ENCODE measurements at places on chromosomes 4 and X. TPM values are rescaled to one million over a fixed set of nuclear protein-coding genes. Genes with fewer than 3 reads are reported as not detected.
A peak's percentile ranks its signal among the peaks of the same experiment; 100 is the strongest.

The HMGB2 gene
- total RNA-seq, result 341 TPM

GRCh38 chrX:29040160-29040559 is 452.9 kb downstream of the IL1RAPL1 start:
- DNase-seq, result no peak
- no peak overlapping the region for H3K4me3 ChIP-seq
- H3K4me1 ChIP-seq, result no peaks in the 10 kb centered on the region
- no peaks in the 10 kb centered on the region for H3K27me3 ChIP-seq
- H3K36me3 ChIP-seq, result no peaks in the 10 kb centered on the region
- no peak overlapping the region for H3K27ac ChIP-seq

GRCh38 chr4:47462799-47463234 is 685 bp downstream of the COMMD8 start:
- DNase-seq, result no peak
- no peaks in the 10 kb centered on the region for H3K36me3 ChIP-seq
- H3K27me3 ChIP-seq, result no peaks in the 10 kb centered on the region

GRCh38 chrX:23952984-23953907 is 45.4 kb downstream of the CXorf58 start:
- DNase-seq, result peak; percentile 49
- no peaks in the 10 kb centered on the region for H3K27me3 ChIP-seq

The RBM46 gene
- not detected for total RNA-seq

DNA sequence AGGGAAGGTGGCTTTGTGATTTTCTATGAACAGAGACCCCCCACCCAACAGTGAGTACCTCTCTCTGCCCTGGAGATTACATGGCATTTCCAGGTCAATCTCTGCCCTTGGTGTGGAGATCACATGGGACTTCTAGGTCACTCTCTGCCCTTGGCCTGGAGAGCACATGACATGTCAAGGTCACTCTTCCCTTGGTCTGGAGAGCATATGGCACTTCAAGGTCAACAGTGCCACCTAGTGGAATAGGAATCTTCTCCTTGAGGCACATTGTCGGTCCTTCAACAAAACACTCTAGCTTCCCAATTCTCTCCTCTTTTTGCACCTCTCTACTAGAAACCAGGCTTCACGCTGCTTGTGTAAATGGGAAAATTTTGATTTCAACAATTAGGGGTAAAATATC is 66.2 kb upstream of the TACR3 start:
- H3K4me1 ChIP-seq, result no peaks in the 10 kb centered on the region
- DNase-seq, result no peak
- H3K27ac ChIP-seq, result no peak overlapping the region
- no peak overlapping the region for H3K4me3 ChIP-seq
- H3K27me3 ChIP-seq, result no peaks in the 10 kb centered on the region

DNA sequence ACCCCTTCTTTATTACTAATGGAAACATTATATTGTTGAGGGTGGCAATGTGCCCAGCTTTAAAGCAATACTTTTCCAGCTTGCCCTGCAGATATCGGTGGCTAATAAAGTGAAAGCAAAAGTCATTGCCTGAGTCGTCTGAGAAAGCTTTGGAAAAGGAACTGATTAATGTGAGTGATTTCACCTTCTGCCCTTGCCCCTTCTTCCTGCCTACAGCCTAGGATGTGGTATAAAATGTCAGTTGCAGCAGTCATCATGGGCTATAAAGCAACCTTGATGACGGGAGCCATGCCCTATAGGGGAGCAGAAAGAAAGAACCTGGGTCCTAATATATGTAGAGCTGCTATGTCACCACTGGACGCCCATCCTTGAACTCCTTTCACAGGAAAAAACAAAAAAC is 132.4 kb upstream of the USP9X start:
- H3K36me3 ChIP-seq, result no peaks in the 10 kb centered on the region
- no peak overlapping the region for H3K27ac ChIP-seq
- no peak overlapping the region for H3K4me3 ChIP-seq
- H3K27me3 ChIP-seq, result no peaks in the 10 kb centered on the region
- DNase-seq, result no peak

DNA sequence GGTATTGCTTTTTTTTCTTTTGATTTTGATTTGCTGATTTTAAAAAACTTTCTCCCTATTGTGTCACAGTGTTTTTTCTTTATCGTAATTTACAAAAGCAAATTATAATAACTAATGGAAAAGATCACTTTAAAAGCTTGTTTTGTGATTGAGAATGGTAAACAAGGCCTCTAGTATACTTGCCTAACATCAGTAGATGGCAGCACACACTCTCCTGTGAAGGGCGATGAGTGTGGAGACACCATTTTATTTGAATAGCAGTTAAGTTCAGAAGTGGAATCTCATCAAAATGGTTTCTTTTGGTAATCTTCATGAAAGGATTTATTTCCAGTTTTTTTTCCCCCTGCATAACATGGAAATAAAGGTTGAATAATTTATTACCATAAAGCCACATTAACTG is 72.3 kb downstream of the PAK3 start:
- DNase-seq, result no peak
- no peaks in the 10 kb centered on the region for H3K36me3 ChIP-seq
- no peak overlapping the region for H3K4me3 ChIP-seq

DNA sequence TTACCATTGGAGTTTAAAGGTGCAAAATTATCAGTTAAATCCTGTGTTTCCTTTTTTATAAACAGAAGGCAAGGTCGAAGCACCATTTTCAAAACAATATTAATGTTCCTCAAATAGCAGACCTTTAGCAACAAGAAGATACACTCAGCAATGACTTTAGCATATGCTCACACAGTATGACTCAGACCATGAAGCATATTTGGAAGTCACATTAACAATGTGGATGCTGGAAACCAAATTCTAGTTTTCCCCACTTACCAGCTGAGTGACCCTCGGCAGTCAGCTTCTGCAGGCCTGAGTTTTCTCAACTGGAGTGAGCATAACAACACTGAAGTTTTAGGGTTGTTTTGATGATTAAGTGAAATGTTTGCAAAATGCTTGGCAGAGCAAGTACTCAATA is 130.5 kb downstream of the ANK2 start:
- DNase-seq, result no peak
- no peaks in the 10 kb centered on the region for H3K4me1 ChIP-seq
- H3K27me3 ChIP-seq, result no peaks in the 10 kb centered on the region
- no peaks in the 10 kb centered on the region for H3K36me3 ChIP-seq
- H3K4me3 ChIP-seq, result no peak overlapping the region
- no peak overlapping the region for H3K27ac ChIP-seq

GRCh38 chr4:105181259-105181658 is 34.6 kb downstream of the TET2 start:
- DNase-seq, result no peak
- no peak overlapping the region for H3K27ac ChIP-seq
- no peaks in the 10 kb centered on the region for H3K27me3 ChIP-seq
- H3K4me1 ChIP-seq, result peaks cover 4% of the 10 kb centered on the region
- no peaks in the 10 kb centered on the region for H3K36me3 ChIP-seq

The TLR2 gene
- 0.53 TPM for total RNA-seq

The MAGEA12 gene
- total RNA-seq, result not detected

DNA sequence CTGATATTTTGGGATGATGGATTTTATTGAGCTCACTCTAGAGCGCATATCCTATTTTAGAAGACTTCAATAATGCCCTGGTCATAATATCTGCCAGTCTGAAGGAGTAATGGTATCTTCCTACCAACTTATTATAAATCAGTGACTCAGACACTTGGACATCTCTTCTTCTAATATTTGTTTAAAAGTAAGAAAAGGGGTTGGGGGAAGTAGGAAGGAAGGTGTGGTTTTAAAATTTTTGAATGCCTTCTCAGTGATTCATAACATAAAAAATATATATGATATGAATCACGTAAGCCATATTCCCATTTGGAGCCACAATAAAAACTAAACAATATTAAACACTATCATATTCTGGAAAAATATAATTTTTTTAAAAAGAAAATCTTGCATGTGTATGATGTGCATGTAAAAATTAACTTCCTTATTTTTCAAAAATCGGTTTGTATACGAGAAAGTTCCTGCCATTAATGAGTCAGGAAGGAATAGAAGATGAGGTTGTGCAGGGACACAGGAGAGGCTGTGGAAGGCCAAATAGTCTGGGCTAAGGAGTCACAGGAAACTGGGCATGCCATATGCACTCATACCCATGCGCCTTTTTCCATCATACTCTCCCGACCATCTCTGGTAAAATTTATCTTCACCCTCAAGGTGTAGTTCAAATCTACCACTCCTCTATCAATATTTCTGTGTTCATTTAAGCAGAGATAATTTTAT is 286.5 kb downstream of the EPHA5 start:
- no peak overlapping the region for H3K27ac ChIP-seq
- DNase-seq, result no peak
- no peaks in the 10 kb centered on the region for H3K36me3 ChIP-seq
- H3K4me3 ChIP-seq, result no peak overlapping the region

The BGN gene
- not detected for total RNA-seq

DNA sequence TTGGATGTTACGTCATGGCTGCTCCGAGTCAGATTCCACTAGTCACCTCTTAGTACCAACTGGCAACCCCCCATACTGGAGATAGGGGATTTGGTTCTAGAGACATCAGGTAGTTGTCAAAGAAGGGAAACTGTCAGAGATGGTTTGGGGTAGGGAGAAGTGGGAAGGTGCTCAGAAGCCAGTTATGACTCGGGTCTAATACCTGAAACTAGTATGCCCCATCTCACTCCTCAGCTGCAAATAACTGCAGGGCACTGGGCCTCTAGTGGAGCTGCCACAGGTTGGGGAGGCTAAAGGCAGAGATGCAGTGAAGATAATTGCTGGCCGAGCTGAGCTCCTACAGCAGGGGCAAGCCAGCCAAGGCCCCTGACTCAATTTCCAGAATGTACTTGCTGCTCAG is 30.0 kb downstream of the OTUD6A start:
- no peak overlapping the region for H3K27ac ChIP-seq
- no peaks in the 10 kb centered on the region for H3K27me3 ChIP-seq
- no peaks in the 10 kb centered on the region for H3K36me3 ChIP-seq
- DNase-seq, result no peak

- no peak overlapping the region for H3K4me3 ChIP-seq
- no peaks in the 10 kb centered on the region for H3K4me1 ChIP-seq
- H3K36me3 ChIP-seq, result no peaks in the 10 kb centered on the region
- DNase-seq, result no peak
- H3K27me3 ChIP-seq, result no peaks in the 10 kb centered on the region
These were observed 29.1 kb downstream of the PHOX2B start for GRCh38 chr4:41719417-41719816.

DNA sequence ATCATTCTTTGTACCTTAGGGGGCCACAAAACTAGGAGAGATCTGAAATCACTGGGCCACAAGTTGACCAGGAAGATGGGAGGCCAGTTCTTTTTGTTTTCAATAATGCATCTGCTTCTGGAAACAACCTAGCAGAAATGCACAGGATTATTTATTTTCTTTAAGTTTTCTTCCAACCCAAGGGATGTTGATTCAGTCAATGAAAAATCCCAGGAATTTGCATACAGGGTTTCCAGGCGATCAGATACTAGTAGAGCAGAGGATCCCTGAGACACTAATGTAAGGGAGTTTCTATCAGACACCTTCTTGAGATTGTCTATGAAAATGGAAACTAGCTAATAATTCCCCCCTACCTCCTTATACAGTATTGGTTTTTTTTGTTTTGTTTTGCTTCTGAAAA is 7.4 kb downstream of the ATOH1 start:
- H3K36me3 ChIP-seq, result no peaks in the 10 kb centered on the region
- H3K27ac ChIP-seq, result no peak overlapping the region
- H3K4me1 ChIP-seq, result no peaks in the 10 kb centered on the region
- H3K27me3 ChIP-seq, result no peaks in the 10 kb centered on the region
- no peak for DNase-seq
